ENCODE measurements at places on chromosomes 3 and 15.

DNA sequence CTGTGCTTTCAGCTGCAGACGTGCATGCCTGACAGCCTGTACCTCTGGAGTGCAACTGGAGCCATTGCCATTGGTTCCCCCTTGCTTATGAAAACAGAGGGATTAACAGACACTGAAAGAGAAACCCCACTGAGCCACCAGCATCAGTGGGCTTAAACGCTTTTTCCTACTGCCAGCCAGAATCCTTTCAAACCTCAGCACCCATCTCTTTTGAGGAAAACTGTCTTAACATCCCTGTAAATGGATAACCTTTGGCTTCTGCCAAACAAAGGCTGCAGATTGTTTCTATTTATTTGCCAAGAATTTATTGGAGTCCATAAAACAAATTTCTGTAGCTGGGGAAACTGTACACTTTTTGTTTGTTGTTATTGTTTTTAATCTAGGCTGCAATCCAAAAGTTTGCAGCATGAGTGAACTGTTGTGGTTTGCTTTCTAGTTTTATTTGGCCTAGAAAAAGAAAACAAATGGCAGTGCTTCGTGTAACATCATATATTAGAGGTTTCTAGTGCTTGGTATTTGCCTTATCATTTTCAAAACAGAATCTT lies 369.2 kb upstream of the IL12A start:
- DNase-seq = peak; percentile 6

DNA sequence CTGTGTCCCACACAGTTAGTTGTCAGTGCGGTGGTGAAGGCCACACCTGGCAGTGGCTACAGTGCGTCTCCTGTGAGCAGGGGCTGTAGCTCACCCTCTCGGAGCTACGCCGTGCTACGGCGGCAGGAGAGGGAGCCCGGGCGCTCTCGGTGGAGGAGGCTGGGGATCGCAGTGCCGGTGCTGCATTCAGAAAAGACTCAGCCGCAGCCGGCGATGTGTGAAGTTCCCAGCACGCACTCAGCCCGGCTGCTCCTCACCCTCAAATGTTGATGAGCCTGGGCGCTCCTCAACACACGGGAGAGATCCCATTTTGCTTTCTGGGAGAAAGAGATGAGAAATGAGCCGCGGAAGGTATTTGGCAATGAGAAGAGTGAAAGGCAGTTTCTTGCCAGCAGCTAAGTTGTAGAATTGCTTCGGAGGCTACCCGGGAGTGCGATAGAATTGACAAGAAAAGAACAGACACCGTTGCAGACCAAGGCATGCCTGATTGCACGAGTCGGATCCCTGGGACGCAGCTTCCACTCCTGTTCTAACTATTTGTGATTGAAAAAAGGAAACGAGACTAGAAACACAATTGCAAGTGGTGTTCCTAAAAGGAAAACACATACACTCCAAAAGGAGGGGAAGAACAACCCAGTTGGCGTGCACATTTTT lies at the start of gene UNC13C:
UNC13C (plus strand) TSS at position 189 of the 654 bp plus-strand sequence. CDS start 34,463 bp downstream, outside the sequence.
- DNase-seq = peak; percentile 53

GRCh38 chr15:78065284-78065872 lies 12.1 kb downstream of the TBC1D2B start:
- DNase-seq = peak; percentile 46

DNA sequence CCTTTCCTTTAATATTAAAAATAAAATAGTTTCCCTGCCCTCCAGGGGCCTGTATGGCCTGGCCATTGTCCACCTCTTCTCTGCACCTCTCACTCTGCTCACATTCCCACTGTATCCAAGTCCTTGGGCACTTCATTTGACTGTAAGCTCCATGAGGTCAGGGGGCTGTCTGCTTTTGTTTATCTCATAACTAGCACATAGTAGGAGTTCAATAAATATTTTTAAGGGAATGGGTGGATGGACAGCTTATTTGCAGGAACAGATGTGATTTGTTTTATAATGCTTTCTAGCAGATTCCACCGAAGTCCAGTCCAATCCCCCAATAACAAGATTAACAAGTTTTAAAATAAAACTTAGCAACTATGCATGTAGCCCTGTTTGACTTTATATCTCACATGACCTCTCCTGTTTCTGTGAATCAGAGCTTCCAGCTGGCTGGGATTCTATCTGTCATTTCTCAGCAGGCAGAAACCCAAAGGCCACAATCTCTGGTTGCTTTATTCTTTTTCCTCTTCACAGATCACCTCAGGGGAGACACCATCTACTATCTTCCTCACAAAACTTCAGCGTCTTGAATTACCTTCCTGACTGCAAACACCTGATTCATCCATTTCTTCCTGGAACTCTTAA lies 123.0 kb upstream of the NR2F2 start:
- no peak for DNase-seq

- DNase-seq = no peak
Measured at GRCh38 chr3:197168063-197168462, 130.3 kb downstream of the DLG1 start.

- no peak for DNase-seq
Measured at GRCh38 chr3:23430781-23431398, 227.8 kb downstream of the UBE2E2 start.

- DNase-seq = no peak
Measured at GRCh38 chr15:65940618-65940909, 71.3 kb downstream of the RAB11A start.

- DNase-seq = no peak
Measured at GRCh38 chr3:177469216-177469615, 271.9 kb upstream of the TBL1XR1 start.

- no peak for DNase-seq
Measured at GRCh38 chr3:189978753-189979152, 141.9 kb downstream of the P3H2 start.

DNA sequence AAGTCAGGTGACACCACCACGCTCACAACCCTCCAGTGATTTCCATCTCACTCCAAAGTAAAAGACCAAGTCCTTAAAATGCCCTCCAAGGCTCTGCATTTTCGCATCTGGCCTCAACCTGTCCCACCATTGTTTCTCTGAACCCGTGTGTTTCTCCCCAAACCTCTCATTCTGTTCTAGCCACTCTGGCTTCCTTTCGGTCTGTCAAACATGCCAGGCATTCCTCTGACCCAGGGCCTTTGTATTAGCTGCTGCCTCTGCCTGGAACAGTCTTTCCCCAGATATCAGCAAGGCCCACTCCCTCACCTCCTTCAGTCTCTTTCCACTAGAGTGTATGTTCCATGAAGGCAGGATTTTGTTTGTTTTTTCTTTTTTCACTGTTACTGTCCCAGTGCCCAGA lies 16.0 kb downstream of the MAP2K5 start:
- no peak for DNase-seq

GRCh38 chr15:23516866-23517265 lies 48.6 kb upstream of the MKRN3 start:
- DNase-seq = no peak

GRCh38 chr3:190014940-190015339 lies 105.8 kb downstream of the P3H2 start:
- DNase-seq = no peak

GRCh38 chr3:186538779-186539178 lies 5.4 kb downstream of the CRYGS start:
- DNase-seq = no peak

All from thyroid gland (tissue), 4 donors.